ENCODE measurements at places on chromosomes 2 and 18.

DNA sequence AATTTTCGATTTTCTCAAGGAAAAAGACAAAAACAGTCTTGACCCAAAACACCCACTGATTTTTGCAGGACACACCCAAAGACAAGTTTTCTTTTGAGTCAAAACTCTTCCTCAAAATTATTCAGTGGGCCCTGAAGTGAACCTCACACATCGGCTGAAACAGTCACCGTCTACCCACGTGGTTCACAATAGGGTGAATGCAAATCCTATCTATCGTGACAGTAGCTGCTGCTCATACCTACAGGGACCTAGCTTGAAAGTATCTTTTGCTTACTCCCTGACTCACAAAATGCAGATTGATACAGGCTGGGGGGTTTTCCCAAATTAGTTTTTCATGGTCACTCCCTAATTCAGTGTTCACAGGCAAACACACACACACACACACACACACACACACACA lies 10.7 kb upstream of the CD226 start:
- no peak for DNase-seq

DNA sequence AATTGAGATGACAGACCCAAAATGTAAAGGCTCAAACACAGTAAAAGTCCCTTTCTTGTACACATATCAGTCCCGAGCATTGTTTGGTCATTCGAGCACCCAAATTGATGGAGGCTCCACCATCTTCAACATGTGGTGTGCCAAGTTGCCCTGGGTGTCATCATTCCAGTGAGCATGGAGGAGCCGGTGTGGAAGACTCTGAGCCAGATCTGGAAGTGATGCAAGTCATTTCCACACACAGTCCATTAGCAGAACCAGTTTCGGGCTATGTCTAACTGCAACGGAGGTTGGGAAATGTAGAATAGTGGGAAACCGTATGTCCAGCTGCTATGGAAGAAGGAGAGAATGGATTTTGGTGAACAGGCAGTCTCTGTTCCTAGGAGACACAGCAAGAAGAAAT lies 40.9 kb upstream of the BZW1 start:
- no peak for DNase-seq

DNA sequence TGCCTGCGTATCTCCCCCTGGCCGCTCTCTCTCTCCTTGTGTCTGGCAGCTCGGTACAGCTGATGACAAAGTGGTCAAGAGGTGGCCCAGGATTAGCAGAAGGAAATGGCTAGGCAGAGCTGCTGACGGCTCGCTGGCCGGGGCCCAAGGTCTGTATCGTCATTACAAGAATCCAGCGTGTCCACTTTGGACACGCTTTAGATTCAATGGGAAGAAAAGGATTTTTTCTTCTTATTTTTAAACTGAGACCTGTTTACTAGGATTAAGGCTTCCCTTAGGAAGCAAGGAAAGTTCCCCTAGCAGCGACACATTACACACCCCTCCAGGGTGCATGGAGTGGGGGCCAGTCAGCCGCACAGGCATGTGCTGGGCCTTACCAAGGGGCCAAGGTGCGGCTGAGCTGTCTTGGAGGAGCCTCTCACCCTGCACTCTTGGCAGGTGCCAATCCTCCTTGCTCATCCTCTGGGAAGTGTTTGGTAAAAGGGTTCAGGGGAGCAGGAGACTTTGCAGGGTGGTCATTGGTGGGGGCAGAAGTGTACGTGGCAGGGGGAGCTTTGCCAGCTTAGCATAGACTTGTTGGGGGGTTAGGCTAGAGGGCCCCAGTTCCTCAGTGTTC lies 76.8 kb downstream of the POLR1A start:
- DNase-seq = no peak

DNA sequence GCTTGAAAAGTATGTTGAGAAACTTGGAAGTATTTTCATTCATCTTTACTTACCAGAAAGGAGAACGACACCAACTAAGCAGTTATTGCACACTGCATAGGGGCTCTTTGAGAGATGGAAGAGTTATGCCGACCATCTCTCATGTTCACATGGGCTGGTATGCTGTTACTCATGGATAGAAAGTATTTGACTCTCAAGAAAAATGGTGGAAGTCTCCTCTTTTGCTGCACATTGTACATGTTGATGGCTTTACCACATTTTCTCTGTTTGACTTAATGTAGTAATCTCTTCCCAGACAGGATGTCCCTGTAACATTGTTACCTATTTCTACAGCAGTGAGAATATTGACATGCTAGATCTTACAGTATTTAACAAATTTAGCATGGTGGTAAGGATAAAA lies 23.2 kb downstream of the CAB39 start:
- no peak for DNase-seq

- DNase-seq = no peak
Measured at GRCh38 chr18:49457616-49458015, 2.8 kb downstream of the DYM start.

- no peak for DNase-seq
Measured at GRCh38 chr2:132419941-132420340, 3.3 kb downstream of the GPR39 start.

DNA sequence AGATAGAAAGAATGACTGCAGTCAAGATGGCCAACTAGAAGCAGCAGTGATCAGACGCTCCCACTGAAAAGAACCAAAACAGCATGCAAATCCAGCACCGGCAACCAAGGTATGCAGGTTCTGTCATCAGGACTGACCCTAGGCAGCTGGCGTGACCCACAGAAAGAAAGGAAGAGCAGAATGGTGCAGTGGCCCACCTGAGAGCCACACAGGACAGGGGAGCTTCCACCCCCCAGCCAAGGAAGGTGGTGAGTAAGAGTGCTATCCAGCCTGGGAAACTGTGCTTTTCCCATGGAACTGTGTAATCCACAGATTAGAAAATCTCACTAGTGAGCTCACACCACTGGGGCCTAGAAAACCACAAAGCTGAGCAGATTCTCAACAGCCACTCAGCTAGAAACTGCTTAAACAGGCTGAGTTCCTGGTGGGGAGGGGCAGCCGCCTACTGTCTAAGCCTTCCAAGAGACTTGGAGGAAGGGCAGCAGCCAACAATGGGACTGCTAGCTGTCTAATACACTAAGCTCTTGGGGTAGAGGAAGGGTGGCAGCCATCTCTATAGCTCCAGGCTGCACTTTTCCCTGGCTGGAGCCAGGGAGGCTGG lies 127.9 kb downstream of the EVA1A start:
- DNase-seq = peak; percentile 6

Measured in Caki2 (cell line).